ENCODE measurements at places on chromosomes 13 and 19. TPM values are rescaled to one million over a fixed set of nuclear protein-coding genes. Genes with fewer than 3 reads are reported as not detected.

DNA sequence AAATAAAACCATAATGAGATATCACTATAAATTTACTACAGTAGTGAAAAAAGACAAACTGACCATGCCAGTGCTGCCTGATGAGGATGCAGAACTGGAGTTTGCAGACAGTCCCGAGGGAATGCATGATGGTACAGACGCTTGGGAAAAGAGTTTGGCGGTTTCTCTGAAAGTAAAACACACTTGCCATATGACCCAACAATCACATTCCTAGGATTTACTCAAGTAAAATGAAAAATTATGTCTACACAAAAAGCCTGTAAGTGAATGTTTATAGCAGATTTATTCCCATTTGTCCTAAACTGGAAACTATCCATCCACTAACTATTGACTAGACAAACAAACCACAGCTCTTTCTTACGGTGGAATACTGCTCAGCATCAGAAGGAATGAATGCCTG is 271.0 kb downstream of the DNAJC15 start:
- no peaks in the 10 kb centered on the region for H3K4me1 ChIP-seq
- no peaks in the 10 kb centered on the region for H3K36me3 ChIP-seq
- no peak overlapping the region for H3K4me3 ChIP-seq
- H3K27me3 ChIP-seq: no peaks in the 10 kb centered on the region
- H3K27ac ChIP-seq: no peak overlapping the region
- DNase-seq: no peak

DNA sequence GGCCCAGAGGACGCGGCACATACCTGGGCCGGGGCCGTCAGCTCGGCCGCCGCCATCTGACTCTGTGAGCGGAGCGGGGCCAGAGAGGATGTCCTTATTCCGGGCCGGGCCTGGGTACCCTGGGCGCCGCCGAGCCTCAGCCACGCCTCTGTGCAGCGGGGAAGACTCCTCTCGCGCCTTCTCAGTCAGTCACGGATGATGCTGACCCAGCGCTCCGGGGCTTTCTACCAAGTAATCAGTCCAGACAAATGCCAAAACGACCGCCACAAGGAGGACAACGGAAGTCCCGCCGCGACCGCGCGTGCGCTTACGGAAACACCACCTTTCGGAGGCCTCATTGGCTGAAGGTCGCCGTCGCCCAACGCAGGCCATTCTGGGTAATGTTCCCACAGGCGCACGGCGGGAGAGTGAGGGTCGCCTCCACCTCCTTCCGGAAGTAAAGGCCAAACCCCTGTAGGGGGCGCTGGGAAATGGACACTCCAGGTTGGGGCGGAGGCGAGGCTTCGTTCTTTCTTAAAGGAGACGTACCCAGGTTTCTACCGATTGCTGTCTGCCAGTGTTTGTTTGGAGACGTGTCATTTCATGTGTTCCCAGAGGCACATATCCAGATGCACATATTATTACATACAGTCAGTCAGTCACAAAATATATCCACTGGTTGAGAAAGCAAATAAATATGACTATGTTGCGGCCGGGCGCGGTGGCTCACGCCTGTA is at the start of gene ZNF256:
ZNF256 (minus strand) TSS at position 288 of the 716 bp plus-strand sequence; CDS start at position 56, 232 bp downstream.
- H3K36me3 ChIP-seq: peaks cover 15% of the 10 kb centered on the region
- peaks cover 6% of the 10 kb centered on the region for H3K4me1 ChIP-seq
- peak within 1 kb of the TSS; percentile 80 for H3K27ac ChIP-seq
- peak; percentile 80 for DNase-seq
- H3K27me3 ChIP-seq: no peaks in the 10 kb centered on the region

GRCh38 chr13:30332456-30333143 is 25.2 kb upstream of the KATNAL1 start:
- no peaks in the 10 kb centered on the region for H3K27me3 ChIP-seq
- H3K36me3 ChIP-seq: no peaks in the 10 kb centered on the region
- DNase-seq: no peak
- H3K4me1 ChIP-seq: no peaks in the 10 kb centered on the region
- H3K27ac ChIP-seq: no peak overlapping the region

GRCh38 chr13:45446181-45446580 is 18.6 kb upstream of the COG3 start:
- peaks cover 3% of the 10 kb centered on the region for H3K4me1 ChIP-seq
- H3K4me3 ChIP-seq: no peak overlapping the region
- no peaks in the 10 kb centered on the region for H3K36me3 ChIP-seq
- no peak for DNase-seq
- no peak overlapping the region for H3K27ac ChIP-seq

DNA sequence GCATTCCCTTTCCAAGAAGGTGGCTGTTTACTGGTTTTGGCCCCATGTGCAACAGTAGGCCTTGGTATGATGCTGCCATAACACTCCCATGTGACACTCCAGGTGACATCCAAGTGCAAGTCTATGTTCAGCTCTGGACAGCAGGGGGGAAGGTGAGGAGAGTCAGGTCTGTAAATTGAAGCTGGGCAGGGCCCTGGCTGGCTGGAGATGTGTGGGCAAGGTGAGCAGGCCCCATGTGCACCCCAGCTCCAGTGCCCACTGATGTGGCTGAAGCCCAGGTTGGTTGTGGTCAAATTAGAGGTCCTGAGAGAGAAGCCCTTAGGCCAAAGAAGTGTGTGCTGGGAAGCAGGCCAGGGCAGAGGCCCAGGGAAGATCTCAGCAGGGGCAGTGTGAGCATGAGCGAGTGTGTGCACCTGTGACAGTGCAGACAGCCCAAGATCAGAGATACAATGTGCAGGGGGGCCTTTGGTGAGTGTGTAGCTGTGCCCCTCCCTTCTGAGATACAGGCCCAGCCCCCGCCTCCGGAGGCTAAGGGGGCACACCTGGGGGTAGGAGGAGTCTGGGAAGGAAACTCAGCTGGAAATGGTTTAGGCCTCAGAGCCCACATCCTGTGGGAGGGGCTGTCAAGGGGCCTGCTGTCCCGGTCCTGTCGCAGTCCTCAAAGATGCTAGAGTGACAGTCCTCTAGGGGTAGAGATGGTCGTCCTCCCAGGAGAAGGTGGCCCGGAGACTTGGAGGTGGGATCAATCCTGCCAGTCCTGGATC is 18.6 kb downstream of the DEDD2 start:
- H3K4me1 ChIP-seq: peaks cover 74% of the 10 kb centered on the region
- H3K27ac ChIP-seq: peak overlapping the region; percentile 82
- H3K27me3 ChIP-seq: no peaks in the 10 kb centered on the region

DNA sequence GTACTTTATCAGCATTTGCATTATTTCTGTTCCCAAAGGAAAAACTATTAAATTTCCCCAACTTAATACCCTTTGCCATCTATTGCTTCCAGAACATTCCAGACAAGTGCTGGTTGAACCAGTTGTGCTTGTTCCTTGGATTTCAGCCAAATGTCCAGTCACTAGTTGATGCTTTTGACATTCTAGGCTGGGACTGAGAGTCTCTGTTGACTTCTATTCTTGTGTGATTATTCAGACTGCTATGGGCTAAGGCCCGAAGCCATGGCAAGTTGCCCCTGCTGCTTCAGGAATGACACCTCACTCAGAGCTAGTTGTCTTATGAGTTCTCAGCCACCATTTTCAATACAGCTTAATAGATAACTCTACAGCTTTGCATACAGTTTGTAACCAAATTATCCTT is 458.1 kb upstream of the ARGLU1 start:
- H3K4me1 ChIP-seq: no peaks in the 10 kb centered on the region
- no peaks in the 10 kb centered on the region for H3K36me3 ChIP-seq
- no peak for DNase-seq
- no peak overlapping the region for H3K4me3 ChIP-seq
- no peaks in the 10 kb centered on the region for H3K27me3 ChIP-seq

The ACP5 gene
- total RNA-seq: 25.2 TPM

The TNFSF13B gene
- total RNA-seq: 26.8 TPM

- H3K4me1 ChIP-seq: no peaks in the 10 kb centered on the region
- no peaks in the 10 kb centered on the region for H3K36me3 ChIP-seq
- H3K4me3 ChIP-seq: no peak overlapping the region
- H3K27ac ChIP-seq: no peak overlapping the region
- no peaks in the 10 kb centered on the region for H3K27me3 ChIP-seq
These were observed 1147.6 kb upstream of the PCDH20 start for GRCh38 chr13:62563251-62563650.

The OR2Z1 gene
- total RNA-seq: not detected

GRCh38 chr19:15436012-15436825 is 13.5 kb downstream of the WIZ start:
- H3K36me3 ChIP-seq: no peaks in the 10 kb centered on the region
- DNase-seq: no peak
- H3K4me3 ChIP-seq: no peak overlapping the region
- peaks cover 13% of the 10 kb centered on the region for H3K4me1 ChIP-seq
- H3K27me3 ChIP-seq: no peaks in the 10 kb centered on the region

DNA sequence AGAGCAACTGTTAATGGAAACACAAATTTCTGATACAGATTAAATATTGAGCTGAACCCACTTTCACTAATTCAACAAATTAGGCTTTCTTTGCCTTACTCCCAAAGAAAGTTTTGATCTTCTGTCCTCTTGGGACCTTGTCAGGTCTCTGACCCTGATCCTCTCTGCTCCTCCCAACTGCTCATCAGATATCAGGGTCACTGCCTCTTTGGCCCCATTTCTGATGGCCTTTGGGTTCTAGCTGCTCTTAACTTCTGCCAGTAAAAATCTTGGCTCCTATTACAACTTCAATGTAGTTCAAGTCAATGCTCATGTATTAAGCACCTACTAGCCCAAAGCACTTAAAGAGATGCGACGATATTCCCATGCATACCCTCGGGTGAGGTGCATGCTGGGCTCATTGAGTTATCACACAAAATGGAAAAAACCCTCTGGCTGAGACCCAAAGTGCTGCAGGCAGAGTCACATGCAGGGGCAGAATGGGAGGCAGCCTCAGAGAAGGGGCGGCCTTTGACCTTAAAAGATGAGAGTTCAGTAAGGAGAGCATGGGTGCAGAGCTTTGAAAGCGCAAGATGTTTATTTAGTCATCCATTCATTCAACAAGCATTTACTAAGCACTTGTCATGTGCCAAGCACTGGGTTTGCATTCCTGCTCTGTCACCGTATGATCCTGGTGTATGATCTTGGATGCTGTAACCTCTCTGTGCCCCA is 183.4 kb downstream of the USP12 start:
- no peaks in the 10 kb centered on the region for H3K36me3 ChIP-seq
- DNase-seq: no peak
- H3K4me1 ChIP-seq: no peaks in the 10 kb centered on the region
- H3K27me3 ChIP-seq: no peaks in the 10 kb centered on the region

DNA sequence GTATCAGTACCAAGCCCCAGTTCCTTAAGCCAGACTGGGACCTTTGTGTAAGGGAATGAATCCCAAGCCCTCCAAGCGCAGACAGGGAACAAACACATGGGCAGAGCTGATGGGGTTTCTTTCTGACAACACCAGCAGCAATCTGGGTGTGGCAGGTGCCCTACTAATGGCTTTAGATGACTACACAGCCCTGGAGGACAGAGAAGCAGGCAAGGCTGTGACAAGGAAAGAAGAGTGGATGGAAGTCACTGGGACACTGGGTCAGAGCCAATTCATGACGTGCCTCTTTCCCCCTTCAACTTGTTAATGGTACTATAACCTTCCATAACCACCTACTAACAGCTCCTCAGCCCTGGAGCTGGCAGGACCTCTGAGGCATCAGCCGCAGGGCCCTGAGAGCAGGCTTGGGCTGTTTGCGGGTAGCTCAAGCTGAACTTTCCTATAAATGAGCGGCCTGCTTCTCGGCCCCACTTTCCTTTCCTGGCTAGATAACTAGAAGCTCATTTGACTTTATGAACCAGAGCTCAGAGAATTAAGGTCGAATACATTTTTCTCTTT is 38.9 kb downstream of the RASL11A start:
- H3K27ac ChIP-seq: no peak overlapping the region
- no peaks in the 10 kb centered on the region for H3K36me3 ChIP-seq
- no peak for DNase-seq
- no peak overlapping the region for H3K4me3 ChIP-seq
- H3K27me3 ChIP-seq: no peaks in the 10 kb centered on the region

- H3K4me1 ChIP-seq: no peaks in the 10 kb centered on the region
- H3K27me3 ChIP-seq: no peaks in the 10 kb centered on the region
- no peak overlapping the region for H3K4me3 ChIP-seq
These were observed 15.8 kb upstream of the ZNRF4 start for GRCh38 chr19:5439452-5439851.

GRCh38 chr13:36616706-36617105 is 57.1 kb upstream of the SERTM1 start:
- no peaks in the 10 kb centered on the region for H3K4me1 ChIP-seq
- no peaks in the 10 kb centered on the region for H3K27me3 ChIP-seq
- DNase-seq: no peak

DNA sequence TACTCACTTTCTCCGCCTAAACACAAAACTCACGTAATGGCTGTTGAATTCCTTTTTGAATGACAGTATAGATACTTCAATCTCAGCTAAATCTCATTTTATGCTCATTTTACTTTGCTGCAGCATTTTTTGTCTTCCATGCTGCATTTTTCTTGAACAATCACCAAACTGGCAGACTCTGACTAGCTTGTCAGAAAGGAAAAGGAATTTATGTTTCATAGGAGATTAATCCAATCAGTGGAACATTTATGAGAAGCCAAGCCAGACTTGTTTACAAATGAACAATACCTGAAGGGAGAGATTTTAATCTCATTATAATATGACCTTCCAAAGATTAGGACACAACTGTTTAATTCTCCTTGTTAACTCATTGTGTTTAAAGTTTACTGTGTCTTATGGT is 1044.3 kb downstream of the DIAPH3 start:
- H3K27ac ChIP-seq: no peak overlapping the region
- H3K36me3 ChIP-seq: no peaks in the 10 kb centered on the region

The ZNF253 gene
- total RNA-seq: 14.8 TPM

DNA sequence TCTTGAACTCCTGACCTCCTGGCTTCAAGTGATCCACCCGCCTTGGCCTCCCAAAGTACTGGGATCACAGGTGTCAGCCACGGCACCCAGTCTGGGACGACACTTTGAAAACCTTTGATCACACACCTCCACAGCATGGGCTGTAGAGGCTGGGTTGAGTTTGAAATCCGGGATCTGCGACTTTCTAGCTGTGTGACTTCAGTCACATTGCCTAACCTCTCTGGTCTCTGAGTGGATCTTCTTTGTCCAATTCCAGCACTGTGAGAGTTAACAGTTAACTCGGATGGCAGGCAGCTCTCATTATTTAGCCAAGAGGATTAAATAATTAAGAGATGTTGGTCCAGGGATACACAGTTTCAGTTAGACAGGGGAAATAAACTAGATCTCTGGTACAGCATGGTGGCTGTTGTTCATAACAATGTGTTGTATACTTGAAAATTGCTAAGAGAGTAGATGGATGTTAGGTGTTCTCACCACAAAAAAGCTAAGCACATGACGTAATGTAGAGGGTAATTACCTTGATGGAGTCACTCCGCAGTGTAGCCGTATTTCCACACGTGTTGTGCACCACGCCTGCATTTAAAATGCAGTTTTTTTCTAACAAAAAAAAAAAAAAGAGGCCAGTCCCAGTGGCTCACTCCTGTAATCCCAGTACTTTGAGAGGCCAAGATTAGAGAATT is 1.9 kb downstream of the GALP start:
- no peak for DNase-seq
- H3K27me3 ChIP-seq: no peaks in the 10 kb centered on the region
- no peak overlapping the region for H3K27ac ChIP-seq
- no peak overlapping the region for H3K4me3 ChIP-seq

- H3K4me1 ChIP-seq: peaks cover 4% of the 10 kb centered on the region
- no peaks in the 10 kb centered on the region for H3K27me3 ChIP-seq
- H3K36me3 ChIP-seq: peaks cover 5% of the 10 kb centered on the region
- no peak for DNase-seq
These were observed 357 bp upstream of the COG6 start for GRCh38 chr13:39655041-39655568.

All from naive thymus-derived CD4-positive, alpha-beta T cell (primary cell).